Neural crest cell (in vitro differentiated cells): ENCODE measurements at places on chromosomes 3 and 15. TPM values are rescaled to one million over a fixed set of nuclear protein-coding genes. Genes with fewer than 3 reads are reported as not detected.

DNA sequence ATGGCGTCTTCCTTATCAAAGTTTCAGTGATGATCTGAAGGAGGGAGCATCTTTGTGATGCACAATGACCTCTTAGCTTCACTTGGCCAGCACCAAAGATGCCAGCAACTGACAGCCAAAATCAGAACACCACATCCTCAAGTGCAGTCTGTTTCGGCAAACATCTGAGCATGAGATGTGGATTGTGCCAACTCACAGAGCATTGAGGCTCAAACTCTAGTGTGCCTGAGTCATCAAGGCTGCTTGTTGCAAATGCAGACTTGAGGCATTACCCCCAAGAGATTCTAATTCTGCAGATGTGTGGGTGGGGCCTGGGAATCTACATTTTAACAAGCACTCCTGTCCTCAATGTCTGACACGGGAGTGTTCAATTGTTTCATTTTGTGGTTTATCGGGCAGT is 35.8 kb downstream of the ABHD5 start:
- H3K27ac ChIP-seq = no peak overlapping the region
- no peaks in the 10 kb centered on the region for H3K27me3 ChIP-seq
- no peak overlapping the region for H3K4me3 ChIP-seq
- no peaks in the 10 kb centered on the region for H3K4me1 ChIP-seq

- peaks cover 25% of the 10 kb centered on the region for H3K27me3 ChIP-seq
- no peaks in the 10 kb centered on the region for H3K36me3 ChIP-seq
- no peak overlapping the region for H3K27ac ChIP-seq
- no peak for DNase-seq
- no peak overlapping the region for H3K4me3 ChIP-seq
- no peaks in the 10 kb centered on the region for H3K4me1 ChIP-seq
Measured at GRCh38 chr15:33256874-33257273, 53.9 kb upstream of the RYR3 start.

GRCh38 chr3:38117163-38117716 is 19.7 kb downstream of the ACAA1 start:
- H3K27ac ChIP-seq = no peak overlapping the region
- H3K36me3 ChIP-seq = no peaks in the 10 kb centered on the region
- H3K4me1 ChIP-seq = no peaks in the 10 kb centered on the region
- H3K27me3 ChIP-seq = no peaks in the 10 kb centered on the region
- DNase-seq = no peak

GRCh38 chr3:42228796-42229195 is 37.2 kb downstream of the CCK start:
- no peak for DNase-seq
- no peak overlapping the region for H3K27ac ChIP-seq
- no peaks in the 10 kb centered on the region for H3K27me3 ChIP-seq

The HYAL1 gene
- 2.0 and 2.5 TPM in 2 replicates for total RNA-seq

DNA sequence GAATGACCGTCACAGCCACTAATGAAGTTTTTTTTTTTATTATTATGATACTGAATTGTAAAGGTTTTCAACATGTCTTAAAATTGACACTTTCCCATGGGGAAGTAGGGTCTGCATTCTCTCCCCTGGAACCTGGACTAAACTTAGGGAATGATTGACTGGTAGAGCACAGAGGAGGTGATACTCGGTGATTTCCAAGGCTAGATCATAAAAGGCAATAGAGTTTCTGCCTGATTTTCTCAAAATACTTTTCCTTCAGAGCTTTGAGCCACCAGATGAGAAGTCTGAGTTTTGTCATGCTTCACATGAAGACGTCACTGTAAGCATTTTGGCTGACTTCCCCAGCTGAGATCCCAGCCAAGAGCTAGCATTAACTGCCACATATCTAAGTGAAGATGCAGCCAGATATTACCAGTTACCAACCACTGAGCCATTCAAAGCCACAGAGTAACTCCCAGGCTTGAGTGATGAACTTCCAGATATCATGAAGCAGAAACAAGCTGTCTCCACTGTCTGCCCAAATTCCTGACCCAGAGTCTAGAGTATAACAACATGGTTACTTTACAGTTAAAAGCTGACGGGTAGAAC is 105.8 kb downstream of the LSAMP start:
- H3K27me3 ChIP-seq = no peaks in the 10 kb centered on the region
- peaks cover 5% of the 10 kb centered on the region for H3K4me1 ChIP-seq
- H3K4me3 ChIP-seq = no peak overlapping the region
- H3K36me3 ChIP-seq = peaks cover 2% of the 10 kb centered on the region
- no peak for DNase-seq
- H3K27ac ChIP-seq = no peak overlapping the region
